Hepatic stellate cell (primary cell): ENCODE measurements at places on chromosomes 4 and X.
A peak's percentile ranks its signal among the peaks of the same experiment; 100 is the strongest.

DNA sequence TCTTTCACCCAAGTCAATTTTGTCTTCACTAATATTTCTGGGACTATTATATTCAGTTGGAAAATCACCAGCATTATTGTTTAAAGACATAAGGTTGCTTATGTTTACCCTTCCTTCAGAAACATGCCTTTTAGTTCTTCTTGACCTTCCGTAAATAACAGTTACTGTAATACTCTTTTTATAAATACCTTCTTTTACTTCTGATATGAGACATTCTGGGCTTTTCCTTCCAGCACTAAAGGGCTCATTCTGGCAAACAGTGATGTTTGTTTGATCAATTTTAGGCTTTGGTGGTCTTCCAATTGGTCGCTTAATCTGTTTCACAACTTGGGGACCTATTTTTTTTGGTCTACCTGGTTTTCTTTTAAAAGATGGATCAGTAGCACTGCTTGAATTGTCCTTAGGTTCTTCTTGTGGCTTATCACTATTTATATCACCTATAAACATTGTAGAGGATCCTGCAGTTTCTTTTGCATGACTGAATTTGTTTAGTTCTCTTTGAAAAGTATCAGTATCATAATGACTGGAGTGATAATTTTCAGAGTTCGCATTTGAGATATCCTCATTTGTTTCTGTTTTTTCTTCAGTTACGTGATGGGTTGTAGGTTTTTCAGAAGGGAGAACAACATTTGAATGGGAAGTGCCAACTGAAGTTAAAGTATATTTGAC, 64.8 kb downstream of the NCAPG start:
- no peak for DNase-seq

DNA sequence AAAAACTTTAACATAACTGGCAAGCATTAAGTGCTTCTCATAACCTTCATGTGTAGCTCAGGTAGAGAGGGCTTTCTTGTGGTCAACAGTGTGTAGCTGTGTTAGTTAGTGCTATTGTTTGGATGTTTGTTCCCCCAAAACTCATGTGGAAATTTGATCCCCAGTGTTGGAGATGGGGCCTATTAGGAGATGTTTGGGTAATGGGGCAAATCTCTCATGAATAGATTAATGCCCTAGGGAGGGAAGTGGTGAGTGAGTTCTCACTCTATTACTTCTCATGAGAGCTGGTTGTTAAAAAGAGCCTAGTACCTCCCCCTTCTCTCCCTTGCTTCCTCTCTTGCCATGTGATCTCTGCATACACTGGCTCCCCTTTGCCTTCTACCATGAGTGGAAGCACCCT, 16.5 kb upstream of the SLC25A43 start:
- no peak for DNase-seq

- DNase-seq: peak; percentile 5
Measured at GRCh38 chr4:4524364-4524763, 17.5 kb downstream of the STX18 start.

DNA sequence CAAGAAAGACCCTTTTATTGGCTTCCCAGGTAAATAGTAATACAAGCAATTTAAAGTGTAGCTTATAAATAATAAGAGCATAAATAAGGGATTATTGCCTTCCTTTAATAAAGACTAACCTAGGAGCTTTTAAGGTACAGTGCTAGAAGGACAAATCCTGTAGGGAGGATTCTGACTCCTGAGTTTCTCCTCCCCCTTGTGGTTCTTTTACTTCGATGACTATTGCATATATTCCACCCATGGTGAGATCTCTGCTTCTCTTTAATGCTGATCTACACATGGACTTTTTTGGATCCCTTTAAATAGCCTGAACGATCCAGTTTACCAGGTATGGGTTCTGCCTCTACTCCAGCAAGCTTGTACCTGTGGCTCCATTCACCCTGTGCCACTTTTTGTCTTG, 2.5 kb downstream of the GALNT7 start:
- DNase-seq: peak; percentile 61

DNA sequence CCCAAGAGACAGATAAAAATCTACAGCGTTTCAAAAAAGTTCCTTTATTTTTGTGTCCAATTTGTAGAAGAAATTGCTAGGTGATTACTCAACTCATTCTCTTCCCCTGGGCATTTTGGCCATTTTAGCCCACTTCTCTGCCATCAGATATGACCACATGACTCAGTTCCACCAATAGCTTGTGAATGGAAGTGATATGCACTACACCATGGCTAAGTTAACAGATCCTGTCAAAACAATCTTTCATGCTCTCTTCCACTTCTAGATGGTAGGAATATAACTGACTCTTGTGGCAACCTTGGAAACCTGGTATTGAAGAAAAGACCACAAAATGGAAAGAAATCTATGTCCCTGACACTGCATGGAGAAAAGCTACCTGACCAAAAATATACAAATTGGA, 26.2 kb upstream of the FREM3 start:
- DNase-seq: no peak

GRCh38 chrX:135522878-135523693, 2.6 kb downstream of the INTS6L start:
- no peak for DNase-seq

GRCh38 chr4:102541697-102542096, 40.5 kb downstream of the NFKB1 start:
- no peak for DNase-seq

- peak; percentile 27 for DNase-seq
Measured at GRCh38 chr4:94758141-94758699, 465 bp downstream of the BMPR1B start.

- no peak for DNase-seq
Measured at GRCh38 chrX:9775930-9776329, 10.3 kb upstream of the GPR143 start.

DNA sequence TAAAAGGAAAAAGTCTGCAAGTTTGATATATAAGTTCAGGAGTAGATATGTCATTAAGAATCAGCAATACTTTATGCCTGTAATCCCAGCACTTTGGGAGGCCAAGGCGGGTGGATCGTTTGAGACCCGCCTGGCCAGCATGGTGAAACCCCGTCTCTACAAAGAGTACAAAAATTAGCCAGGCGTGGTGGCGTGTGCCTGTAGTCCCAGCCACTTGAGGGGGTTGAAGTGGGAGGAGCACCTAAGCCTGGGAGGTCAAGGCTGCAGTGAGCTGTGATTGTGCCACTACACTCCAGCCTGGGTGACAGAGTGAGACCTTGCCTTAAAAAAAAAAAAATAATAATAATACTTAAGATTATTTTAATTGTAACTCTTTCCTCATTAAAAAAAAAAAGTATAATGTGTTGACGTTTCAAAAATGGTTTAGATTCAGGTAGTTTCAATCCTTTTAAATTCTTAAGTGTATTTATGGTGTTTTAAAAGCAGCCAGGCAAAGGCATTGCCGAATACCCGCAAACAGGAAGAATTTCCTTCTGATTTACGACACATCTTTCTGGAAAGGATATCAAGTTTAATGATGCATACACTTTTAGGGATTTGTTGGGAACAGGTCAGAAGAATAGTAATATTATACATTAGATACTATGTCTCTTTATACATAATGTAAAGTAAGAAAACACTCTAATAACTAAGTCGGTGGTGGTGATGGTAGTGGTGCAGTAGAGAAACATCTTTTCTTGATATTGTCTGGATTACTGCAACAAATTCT, 80.9 kb downstream of the KDM6A start:
- DNase-seq: no peak

GRCh38 chr4:120053911-120054310, 12.7 kb downstream of the MAD2L1 start:
- DNase-seq: no peak

DNA sequence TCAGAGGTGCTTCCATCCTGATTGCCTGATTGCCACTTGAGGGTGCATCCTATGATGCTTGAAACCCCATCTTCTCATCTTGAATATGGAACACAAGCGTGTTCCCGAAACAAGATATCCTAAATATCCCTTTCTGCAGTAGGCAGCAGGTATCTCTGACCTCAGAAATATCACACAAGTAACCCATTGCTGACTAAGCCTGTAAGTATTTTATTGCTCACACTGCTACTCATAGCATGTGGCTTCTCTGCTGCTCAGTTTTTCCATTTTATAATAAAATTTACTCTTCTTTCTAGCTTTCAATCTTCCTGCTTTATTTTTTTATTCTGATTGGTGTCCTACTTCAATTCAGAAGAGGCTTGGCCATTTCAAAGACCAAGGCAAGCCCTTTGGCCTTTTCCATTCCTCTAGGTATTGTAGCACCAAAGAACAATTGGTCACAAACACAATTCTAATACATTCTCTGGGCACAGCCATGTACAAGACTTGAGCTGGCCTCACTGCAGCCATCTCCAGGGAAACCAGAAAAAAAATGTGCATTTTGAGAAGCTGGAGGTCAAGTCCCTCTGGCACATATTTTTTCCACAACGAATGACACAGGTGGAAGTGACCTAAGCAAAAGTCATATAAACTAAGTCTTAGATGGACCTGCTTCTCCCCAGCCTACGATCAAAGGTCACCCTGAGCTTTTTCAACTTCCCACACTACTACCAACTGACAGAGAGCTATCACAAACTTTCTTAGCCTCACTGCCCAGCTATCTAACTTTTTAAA, 107.0 kb downstream of the OR13H1 start:
- DNase-seq: no peak

GRCh38 chr4:182067828-182068227, 175.4 kb upstream of the TENM3 start:
- DNase-seq: no peak

DNA sequence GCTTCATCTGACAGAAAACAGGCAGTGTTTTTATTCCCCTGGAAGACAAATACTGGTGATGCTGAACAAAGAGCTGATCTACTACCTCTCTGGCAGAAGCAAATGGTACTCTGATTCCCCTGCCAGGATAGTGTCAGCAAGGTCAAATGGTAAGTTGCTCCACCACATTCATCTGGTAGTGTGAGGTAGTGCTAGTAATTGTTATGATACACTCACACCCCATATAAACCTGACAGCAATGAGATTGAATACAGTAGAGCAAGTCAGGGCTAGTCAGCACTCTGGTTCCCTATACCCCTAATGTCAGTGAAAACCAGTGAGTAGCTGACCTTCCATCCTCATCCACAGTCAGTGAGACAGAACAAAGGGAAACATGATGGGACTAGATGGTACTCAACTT, 3.4 kb upstream of the SPIN4 start:
- no peak for DNase-seq

DNA sequence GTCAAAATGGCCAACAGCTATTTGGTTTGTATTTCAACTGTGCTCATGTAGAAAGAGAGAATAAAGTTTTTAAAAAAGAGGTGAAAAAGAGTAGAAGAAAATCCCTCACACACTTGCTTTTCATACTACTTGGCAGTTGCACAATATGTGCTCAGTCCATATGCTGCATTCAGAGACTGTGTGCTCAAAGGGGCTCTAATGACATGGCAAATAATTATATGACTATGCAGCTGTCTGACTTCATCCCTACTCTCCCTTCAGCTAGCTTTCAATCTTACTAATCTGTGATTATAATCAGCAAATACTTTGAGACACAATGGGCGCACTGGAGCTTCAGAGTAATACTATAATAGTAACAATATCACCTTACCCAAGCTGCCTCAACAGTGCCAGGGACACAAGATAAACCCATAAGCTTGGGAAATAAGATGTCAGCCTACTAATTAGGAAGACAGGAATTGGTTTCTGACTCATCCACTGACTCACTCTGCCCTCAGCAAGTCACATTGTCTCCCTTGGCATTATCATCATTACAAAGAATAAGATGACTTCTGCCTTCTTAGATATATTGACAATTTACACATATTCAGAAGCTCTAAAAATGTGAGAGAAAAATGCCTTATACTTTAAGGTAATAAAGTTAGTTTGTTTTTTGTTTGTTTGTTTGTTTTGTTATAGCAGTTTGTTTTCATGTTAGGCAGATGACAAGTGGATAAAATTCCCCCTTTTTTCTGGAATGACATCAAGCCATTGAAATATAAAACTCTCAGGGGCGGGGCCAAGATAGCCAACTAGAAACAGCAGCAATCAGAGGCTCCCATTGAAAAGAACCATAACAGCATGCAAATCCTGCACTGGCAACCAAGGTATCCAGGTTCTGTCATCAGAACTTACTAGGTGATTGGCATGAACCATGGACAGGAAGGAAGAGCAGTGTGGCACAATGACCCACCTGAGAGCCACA, 311.6 kb downstream of the FAM133A start:
- no peak for DNase-seq

- no peak for DNase-seq
Measured at GRCh38 chrX:89034679-89035078, 287.7 kb downstream of the CPXCR1 start.

- DNase-seq: no peak
Measured at GRCh38 chr4:148874331-148874730, 432.1 kb upstream of the NR3C2 start.

- no peak for DNase-seq
Measured at GRCh38 chrX:94676285-94676684, 1002.3 kb downstream of the FAM133A start.

- no peak for DNase-seq
Measured at GRCh38 chr4:55069248-55069647, 56.1 kb downstream of the KDR start.

DNA sequence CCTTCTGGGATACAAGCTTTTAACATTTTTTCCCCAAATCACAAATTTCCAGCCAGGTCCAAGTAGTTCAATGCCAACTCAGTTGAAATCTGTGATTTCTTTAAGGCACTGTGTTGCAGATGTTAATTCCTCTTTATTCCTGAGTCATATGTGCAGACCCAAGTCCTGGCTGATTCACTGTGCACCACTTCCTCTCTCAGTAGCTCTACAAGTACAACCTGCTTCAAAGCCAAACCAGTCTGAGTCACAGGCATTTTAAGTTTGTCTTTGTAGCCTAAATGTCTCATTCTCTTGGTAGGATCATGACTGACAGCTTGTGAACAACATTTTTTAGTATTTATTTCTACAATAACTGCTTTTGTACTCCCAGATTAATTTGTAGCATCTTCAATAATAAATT, 165.6 kb upstream of the S100G start:
- DNase-seq: peak; percentile 34

DNA sequence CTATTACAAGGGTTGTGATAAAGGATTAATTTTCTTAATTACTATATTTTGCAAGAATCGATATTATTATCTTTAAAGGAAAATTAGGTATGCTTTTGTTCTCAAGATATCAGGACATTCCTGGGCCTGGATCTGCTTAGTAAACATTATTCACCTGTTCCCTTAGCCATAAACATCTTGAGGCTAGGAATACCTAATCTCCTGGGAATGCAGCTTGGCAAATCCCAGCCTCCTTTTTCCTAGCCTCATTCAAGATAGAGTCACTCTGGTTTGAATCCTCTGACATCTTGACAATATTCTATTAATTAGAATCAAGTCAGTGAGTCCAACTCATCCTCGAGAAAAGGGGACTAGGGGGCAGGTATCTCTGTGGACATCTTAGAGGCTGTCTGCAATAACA, 327.1 kb downstream of the STIM2 start:
- DNase-seq: no peak

DNA sequence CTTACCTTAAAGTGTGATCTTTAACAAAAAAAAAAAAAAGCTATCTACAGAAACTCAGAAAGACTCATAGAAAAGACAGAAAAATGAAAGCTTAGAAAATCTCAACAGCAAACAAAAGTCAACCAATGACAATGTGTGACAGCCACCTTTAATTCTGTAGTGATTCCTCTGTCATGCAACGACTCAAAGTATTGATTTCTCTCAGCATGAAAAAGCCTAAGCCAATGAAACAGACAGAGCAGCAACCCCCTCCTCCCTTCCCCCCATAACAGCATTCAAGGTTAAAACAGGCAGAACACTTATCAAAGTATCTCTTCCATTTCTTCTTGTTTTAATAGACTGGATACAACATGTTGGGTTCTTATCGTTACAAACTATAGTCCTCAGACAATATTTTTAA, 112.5 kb downstream of the MAB21L2 start:
- DNase-seq: no peak

GRCh38 chr4:175667122-175667521, 144.9 kb downstream of the GPM6A start:
- no peak for DNase-seq

- peak; percentile 55 for DNase-seq
Measured at GRCh38 chr4:51895816-51896408, 53.0 kb downstream of the DCUN1D4 start.
